ENCODE measurements at places on chromosomes 5 and 9. TPM values are rescaled to one million over a fixed set of nuclear protein-coding genes. Genes with fewer than 3 reads are reported as not detected.

NEUROG1 gene
- not detected for total RNA-seq

IL31RA gene
- total RNA-seq, result not detected

GRCh38 chr5:36932699-36933098, 56.1 kb downstream of the NIPBL start:
- DNase-seq, result no peak

- no peak for DNase-seq
Observed at GRCh38 chr5:14281746-14282181, 138.6 kb downstream of the TRIO start.

DNA sequence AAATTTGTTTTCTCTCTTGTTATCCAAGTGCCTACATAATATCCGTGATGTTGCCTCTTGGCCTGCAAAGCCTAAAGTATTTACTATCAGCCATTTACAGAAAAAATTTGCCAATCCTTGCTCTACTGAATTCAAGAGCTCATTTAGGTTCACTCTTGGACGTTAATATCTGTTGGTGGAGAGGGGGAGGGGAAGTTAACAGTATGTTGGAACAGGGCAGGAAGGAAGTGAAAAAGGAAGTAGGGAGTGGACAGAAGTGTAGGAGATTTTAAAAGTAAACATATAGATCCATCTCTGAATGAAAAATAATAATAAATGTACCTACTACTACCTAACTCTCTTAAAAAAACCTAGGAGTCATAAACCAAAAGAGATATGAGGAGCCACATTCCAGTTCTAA, 32.8 kb downstream of the ZNF608 start:
- no peak for DNase-seq

GRCh38 chr9:116151966-116152381, 1.6 kb upstream of the PAPPA start:
- DNase-seq, result no peak

DNA sequence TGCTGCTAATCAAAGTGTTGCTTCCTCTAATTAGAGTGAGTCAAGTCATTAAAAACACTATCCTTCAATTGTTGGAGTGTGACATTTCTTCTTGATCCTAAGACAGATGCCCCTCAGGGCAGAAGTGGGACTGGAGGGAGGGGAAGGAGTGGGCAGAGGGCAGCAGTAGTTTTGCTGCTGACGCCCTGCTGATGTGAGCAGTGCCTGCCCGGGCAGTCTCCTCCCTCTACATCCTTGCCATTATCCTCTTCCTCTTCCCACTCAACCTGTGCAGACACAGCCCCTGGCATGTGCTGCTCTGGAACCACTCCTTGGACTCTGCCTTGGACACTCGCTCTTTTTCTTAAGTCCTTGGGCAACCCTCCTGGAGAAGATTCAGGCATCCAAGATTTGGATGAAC, 232.5 kb downstream of the HSPA4 start:
- no peak for DNase-seq

DNA sequence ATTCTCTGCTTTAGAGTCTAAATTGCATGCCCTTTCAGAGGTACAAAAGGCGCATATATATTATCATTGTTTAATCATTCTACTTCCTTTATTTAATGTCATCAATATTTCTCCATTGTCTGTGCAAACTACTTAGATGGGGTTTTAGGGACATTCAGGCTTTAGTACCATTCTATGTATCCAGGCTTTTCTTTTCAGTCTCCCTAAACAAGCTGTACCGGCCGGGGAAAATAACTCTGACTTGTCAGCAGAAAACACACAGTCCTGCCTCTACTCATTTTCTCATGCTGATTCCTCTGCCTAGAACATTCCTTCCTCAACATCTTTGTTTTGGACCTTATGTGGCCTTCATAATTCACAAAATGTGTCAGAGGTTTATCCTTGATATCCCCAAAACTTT, 392.1 kb upstream of the DAB2 start:
- no peak for DNase-seq

DNA sequence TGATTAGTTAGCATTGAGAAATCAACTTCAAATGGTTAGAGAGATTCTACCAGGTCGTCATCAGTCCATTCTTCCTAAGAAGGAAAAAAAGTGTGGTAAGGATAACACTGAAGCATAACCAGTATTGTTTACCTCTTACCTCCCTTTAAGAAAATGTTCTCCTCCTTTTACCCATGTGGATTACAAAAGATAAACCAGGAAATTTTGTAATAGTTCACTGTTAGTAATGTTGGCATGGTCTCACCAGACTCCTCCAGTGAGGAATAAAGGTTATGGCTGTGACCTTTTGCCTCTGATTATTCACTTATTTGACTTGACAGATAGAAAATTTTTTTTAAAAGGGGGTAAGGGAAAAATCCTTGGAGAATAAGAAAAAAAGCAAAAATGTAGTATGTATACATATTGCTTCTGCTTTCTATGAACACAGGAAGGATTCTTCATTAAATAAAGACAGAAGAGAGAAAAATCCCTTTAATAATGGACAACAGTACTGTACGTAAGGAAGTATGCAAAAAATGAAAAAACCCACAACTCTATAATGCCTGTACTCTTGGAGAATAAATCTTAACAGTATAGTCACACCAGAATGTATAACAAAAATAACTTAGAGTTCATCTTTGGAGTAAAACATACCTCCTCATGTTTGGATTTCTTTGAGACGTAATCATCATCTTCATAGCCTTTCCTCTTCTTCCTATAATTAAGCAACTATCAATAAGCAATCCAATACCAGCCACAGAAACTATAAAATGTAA, 18.1 kb downstream of the CCNH start:
- DNase-seq, result no peak
